ENCODE measurements at places on chromosomes 16 and 17.

DNA sequence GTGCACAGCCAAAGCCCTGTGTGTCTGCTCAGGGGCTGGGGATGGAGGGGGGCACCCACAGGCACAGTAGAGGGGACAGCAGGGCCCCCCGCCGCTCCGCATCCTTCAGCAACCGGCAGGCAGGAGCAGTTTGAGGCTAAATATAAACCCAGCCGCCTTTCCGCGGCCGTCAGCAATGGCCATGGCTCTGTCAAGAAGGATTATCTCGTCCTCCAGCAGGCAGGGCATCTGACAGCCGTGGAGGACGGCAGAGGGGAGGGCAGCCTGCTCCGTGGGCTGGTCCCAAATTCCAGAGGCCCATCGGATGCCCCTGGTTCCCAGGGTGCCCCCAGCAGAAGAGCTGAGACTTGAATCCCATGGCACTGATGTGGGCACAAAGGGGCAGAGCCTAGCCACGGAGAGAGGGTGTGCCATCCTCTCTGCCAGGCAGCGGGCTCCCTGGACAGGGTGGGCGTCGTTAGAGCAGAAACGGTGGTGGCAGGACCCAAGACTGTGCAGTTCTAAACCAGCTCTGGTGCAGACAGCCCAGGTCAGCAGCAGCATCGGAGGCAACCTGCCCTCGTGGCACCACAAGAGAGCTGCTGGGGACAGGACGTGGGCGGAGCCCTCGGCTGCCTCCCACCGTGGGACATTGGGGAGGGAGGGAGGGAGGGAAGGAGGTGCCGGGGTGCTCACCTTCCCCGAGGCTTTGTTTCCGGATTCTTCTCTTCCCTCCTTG, 198.8 kb upstream of the CIBAR2 start:
- peak; percentile 19 for DNase-seq

GRCh38 chr17:32495359-32496231, 8.8 kb downstream of the CDK5R1 start:
- peak; percentile 36 for DNase-seq

- DNase-seq, result no peak
Observed at GRCh38 chr16:80851831-80852230, 47.4 kb upstream of the CDYL2 start.

GRCh38 chr17:235831-236640, 54.6 kb upstream of the DOC2B start:
- no peak for DNase-seq

GRCh38 chr17:65848751-65849150, 287.3 kb upstream of the AXIN2 start:
- DNase-seq, result no peak

DNA sequence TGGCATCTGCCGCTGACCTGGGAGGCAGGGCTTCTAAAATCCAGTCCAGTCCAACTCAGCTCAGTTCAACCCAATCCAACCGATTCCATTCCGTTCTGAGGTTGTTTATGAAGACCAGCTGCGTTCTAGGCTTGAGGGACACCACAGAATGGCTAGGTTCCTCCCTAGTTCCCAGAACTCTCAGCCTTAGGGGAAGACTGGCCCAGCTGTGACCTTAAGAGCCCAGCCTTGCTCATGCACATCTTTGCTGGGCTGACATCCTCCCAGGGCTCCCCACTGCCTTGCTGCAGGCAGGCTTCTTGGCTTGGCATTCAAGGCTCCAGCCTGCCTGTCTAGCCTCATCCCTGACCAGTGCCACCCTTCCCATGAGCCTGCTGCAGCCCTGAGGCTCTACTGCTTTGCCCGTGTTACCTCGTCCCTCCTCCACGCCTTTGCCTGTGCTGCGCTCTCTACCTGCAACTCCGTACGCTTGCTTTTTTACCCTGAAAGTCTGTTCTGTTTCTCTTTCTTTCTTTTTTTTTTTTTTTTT, 7.9 kb downstream of the SLC12A3 start:
- DNase-seq, result no peak

- peak; percentile 84 for DNase-seq
Observed at GRCh38 chr16:84514874-84515835, 10.7 kb upstream of the MEAK7 start.

GRCh38 chr17:2068031-2068518, 13.2 kb downstream of the HIC1 start:
- DNase-seq, result no peak

DNA sequence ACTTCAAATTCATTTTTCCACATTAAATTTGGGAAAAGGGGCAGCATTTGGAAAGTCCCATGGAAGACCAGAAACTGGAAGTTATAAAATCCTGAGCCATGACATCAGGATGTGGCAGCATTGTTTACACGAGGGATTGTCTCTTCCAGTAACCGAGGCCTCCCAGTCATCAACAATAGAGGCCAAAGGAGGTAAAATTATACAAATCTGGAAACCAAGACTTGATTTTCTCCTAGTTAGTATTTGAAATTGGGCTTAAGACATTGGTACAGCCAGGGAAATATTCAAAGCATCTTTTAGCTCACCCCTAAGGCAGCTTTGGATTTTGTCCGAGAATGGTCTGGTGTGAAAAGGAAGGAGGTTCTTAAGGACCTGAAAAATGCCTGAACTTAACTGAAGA, 251.6 kb upstream of the FOXF1 start:
- no peak for DNase-seq

DNA sequence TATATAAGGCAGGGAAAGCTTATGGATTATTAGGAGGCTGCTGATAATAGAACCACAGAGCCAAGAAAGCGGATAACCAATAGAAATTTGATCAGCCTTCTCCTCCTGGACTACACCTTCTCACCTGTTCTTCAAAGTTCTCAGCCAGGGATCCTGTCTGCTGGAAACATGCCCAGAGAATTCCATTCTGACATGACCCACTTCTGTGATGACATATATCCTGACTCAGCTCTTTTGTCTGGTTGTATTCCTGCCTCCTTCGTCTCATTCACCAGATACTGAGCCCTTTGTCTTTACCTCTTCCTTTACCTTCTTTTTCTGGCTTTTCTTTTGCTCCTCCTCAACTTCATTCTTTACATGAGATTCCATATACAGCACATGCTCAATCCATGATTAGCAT, 576.1 kb downstream of the CDH11 start:
- no peak for DNase-seq

DNA sequence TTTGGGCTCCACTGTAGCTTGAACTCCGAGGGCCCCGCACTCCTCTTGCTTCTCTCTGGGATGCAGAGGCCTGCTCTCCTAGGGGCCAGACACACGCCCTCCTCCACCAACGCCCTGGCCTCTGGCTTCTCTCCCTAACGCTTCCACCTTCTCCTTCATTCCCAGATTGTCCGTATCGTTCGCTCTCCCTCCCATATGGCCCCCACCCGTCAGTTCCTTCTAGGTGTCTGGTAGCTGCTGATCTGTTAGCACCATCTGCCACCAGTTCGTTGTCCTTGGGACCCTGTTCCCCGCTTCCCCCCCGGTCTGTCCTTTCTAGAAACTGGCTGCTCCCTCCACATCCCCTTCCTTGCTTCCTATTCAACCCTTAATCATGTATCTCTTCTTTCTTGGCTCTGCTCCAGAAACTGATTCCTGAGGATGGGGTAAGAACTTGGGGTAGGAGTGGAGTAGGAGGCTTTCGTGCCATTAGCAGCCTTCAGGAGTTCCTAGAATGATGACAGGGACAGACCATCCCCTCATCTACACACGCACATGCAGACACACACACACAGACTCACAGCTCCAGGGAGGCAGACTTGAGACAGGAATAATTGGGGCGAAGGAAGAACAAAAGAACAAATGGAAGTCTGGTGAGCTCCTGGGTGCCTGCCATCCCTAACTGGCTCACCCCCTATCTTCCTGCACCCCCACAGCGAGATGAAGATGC, 4.3 kb downstream of the ATP1B2 start:
- no peak for DNase-seq

GRCh38 chr16:59993101-59993500, 1259.0 kb upstream of the GOT2 start:
- no peak for DNase-seq

DNA sequence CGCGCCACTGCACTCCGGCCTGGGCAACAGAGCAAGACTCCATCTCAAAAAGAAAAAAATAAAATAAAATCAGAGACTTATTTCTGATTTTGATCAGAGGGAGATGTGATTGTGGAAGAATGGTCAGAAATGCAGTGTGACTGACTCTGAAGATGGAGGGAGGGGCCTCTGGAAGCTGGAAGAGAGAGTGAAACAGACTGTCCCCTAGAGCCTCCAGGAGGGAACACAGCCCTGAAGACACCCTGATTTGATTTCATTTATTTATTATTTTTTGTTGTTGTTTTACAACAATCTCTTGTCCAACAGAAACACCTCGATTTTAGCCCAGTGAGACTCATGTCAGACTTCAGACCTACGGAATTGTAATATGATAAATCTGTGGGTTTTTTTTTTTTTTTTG, 26.1 kb downstream of the BCL7C start:
- no peak for DNase-seq

DNA sequence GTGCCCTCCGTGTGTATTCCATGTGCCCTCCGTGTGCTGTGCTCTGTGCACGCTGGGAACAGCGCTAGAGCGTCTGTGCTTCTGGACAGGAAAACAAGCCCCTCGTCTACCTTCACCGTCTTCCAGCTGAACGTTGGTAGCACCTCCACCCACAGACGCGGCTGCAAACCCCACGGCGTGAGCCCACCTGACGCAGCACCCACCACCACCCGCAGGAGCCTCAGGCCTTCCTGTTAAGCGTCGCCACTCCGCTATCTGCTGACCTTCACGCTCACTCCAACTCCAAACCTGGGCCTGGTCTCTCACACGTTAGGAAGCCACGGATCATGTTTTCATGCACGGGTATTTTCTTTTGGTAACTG, 56.6 kb downstream of the ENGASE start:
- DNase-seq, result no peak

GRCh38 chr17:35752471-35752870, 568 bp downstream of the GAS2L2 start:
- DNase-seq, result no peak

DNA sequence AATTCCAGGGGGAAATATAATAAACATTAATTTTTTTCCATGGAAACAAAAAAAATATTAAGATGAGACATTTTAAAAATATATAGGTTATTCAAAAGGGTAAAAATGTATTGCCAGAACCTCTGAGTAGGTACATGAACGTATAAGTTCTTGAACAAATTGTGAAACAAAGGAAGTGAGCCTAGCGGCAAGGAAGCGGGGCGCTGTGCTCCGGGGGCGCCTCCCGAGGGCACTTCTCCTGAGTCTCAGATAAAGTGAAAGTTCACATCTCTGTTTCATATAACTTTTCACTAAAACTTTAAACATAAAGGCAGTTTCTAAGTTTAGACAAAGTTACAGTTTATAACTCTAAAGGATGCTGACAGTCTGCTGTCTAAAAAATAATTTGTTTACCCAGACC, 52.3 kb downstream of the TNRC6C start:
- no peak for DNase-seq

DNA sequence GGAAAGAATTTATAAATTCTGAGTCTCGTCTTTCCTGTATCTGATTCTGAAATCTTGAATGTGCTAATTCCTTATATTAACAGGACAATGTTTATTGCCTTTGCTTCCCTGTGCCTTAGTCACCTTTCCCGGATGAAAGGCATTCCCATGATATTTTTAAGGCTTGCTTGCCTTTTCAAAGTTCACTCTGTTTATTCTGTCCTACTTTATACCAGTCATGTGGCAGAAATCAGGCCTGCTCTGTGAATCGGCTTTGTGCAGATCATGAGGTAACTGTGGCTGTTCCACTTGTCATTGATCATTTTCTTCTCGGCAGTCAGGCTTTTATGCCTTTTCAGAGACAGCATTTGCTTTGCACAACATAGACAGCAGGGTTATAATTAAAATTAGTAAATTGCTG, 28.8 kb upstream of the ABCC11 start:
- no peak for DNase-seq

DNA sequence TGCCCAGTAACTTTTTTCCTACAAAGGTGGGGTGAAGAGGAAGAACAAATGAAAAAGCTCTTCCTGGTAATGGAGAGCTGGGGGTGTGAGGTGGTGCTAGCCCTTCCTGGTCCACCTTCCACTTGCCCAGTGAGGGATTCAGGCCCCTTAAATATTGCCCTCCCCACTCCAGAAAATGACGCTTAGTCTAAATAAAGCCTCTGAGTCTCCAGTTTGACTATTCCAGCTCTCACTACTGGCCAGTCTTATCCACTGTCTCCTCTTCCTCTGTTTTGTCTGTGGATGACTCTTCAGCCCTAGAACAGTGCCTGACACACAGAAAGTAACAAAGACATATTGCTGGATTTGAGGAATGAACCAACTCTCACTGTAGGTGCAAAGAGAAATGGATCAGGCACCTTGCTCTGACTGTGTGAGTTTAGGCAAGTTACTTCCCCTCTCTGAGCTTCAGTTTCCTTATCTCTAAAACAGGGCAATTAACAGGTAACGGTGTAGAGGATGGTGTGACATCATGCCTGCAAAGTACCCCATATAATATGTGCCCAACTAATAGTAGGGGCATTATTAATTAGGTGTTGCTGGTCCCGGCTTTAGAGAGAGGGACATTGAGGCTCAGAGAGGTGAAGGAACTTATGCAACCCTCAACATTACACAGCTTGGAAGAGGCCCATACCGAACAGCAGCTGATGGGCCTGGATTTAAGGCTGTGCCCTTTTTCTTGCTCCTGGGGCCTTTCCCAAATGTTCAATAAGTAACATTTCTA, 21.3 kb downstream of the ZNF385C start:
- DNase-seq, result no peak

DNA sequence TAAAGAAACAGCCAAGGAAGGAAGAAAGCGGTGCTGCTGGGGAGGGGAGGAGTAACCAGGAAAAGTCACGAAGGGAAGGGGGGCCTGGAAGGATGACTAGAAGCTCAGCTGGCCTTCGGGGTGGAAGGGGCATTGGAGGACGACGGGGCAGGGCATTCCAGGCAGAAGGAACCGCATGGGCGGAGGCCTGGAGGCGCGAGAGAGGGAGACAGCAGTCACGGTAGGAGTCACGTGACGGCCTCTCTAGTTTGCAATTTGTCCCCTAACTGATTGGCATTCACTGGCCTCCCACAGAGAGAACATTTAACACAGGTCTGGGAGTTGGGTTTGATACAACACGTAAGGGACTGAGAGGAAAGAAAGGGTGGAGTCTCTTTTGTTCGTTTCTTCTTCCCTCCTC, 63.9 kb downstream of the RTN4RL1 start:
- DNase-seq, result no peak

- no peak for DNase-seq
Observed at GRCh38 chr17:72614871-72615626, 477.4 kb downstream of the SLC39A11 start.

DNA sequence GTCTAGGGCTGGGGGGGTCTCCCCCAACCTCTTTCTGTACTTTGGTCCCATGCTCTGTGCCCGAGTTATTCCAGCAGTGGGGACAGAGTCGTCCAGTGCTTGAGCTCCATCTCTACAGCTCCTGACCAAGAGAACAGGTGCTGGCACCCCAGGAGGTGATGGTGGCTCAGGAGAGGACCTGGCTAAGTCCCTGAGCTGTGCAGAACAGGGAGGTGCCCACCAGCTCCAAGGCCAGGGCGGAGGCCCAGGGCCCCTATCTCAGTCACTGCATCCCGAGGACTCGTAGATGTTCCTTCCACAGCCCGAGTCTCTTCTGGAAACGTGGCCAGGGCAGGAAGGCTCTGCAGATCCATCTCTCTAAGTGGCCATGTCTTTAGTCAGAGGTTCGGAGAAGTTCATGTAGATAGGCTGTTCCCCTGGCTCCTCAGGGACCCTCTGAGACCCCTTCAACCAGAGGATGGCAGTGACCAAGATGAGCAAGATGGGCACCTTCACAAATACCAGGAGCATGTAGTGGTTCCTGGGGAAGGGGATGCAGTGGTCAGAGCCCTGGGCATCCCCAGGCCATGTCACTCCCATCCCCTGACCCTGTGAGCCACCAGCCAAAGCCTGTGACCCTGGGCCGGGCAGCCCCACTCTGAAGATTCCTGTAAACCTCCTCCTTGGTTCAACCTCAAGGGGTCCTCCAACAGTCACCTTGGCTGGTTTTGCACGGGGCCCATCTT, 8.7 kb downstream of the CD300LB start:
- no peak for DNase-seq
